ENCODE measurements at places on chromosomes 4 and X.
A peak's percentile ranks its signal among the peaks of the same experiment; 100 is the strongest.

DNA sequence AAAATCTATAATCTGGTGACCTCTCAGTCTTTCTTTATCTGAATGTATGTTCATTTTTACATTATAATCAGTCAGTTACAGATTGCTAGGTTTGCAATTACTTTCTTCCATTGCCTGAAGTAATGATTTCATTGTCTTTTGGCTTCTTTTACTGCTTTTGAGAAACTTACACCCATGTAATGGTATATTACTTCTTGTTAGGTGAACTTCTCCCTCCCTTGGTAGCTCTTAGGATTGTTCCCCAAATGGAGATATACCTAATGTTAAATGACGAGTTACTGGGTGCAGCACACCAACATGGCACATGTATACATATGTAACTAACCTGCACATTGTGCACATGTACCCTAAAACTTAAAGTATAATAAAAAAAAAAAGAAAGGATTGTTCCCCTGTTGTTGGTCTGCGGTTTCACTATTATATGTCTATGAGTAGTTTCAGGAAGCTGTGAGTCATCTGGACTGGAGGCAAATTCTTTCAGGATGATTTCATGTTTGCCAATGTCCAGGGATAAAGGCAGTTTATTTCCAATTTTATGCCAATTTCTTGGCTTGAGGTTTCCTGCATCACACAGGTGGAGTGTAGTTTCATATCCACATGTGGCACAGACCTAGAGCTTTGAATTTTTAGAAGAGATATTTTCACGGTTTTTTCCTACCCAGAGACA, 21.8 kb downstream of the SPANXC start:
- no peak for DNase-seq

GRCh38 chr4:6427439-6428090, 44.8 kb downstream of the PPP2R2C start:
- DNase-seq, result no peak

DNA sequence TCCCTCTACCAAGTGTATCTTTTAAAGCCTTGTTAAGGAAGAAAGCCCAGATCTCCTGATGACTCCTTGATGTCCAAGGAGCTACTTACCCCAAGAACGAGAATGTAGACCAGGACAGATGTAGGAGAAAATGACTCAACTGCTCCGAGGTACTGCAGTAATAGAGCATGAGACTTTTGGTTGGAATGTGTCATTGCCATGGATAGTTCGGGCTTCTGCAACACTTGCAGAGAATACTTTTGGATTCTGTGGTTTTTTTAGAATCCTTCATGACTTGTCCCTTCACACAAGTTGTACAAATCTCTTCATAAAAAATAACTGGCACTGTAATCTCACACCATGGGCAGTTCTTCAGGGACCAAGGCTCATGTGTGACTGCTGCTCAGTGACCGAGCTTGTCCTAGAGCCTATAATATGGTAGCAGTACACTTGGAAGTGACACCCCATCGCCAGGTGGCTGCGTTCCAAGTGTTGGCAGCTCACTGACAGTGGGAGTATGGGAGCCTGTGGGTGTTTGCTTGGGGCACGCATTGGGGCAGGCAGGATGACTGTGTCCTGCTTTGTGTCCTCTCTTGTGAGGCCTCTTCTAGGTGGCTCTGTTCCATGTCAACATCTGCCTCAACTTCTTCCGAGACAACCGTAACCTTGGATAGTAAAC, 87.9 kb upstream of the WDR1 start:
- DNase-seq, result no peak

GRCh38 chrX:7134981-7135380, 12.5 kb upstream of the STS start:
- no peak for DNase-seq

GRCh38 chrX:31993637-31994036, 921.8 kb upstream of the FTHL17 start:
- DNase-seq, result no peak

- DNase-seq, result no peak
These were observed 184.1 kb downstream of the DCHS2 start for GRCh38 chr4:154307451-154307850.

GRCh38 chr4:4217113-4217512, 9.6 kb downstream of the OTOP1 start:
- DNase-seq, result no peak

DNA sequence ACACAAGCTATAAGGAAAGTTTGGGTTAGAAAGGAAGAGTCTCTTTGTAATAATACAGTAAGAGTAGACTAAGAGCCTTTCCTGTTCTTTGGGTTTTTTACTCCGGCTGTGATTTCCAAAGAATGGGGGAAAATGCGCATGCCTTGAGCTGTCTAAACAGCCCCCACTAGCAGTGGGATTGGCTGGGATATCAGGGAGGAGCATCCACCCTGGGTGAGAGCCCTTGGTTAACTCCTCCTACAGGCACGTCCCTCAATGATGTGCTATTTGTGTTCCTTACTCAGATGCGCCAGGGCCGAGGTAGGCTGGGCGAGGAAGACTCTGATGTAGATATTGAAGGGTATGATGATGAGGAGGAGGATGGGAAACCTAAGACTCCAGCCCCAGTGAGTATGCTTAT, 74.0 kb upstream of the OGT start:
- DNase-seq, result no peak

- DNase-seq, result no peak
These were observed 171.3 kb downstream of the SOWAHB start for GRCh38 chr4:76726631-76727030.

- DNase-seq, result no peak
These were observed 281.2 kb upstream of the FAM241A start for GRCh38 chr4:111864066-111864465.

- peak; percentile 14 for DNase-seq
These were observed 981 bp downstream of the TET2 start for GRCh38 chr4:105147553-105148161.

DNA sequence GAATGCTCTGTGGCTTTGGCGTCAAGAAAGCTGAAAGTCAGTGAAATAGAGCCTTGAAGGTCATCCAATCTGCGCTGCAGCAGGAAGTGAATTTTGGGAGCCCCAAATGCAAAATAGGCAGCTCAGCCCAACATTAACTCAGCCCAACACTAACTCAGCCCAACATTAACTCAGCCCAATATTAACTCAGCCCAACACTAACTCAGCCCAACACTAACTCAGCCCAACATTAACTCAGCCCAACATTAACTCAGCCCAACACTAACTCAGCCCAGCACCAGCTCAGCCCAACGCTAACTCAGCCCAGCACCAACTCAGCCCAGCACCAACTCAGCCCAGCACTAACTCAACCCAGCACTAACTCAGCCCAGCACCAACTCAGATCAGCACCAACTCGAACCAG, 71.5 kb downstream of the SORBS2 start:
- DNase-seq, result no peak

- DNase-seq, result no peak
These were observed 30.6 kb upstream of the SCML1 start for GRCh38 chrX:17706676-17707075.

DNA sequence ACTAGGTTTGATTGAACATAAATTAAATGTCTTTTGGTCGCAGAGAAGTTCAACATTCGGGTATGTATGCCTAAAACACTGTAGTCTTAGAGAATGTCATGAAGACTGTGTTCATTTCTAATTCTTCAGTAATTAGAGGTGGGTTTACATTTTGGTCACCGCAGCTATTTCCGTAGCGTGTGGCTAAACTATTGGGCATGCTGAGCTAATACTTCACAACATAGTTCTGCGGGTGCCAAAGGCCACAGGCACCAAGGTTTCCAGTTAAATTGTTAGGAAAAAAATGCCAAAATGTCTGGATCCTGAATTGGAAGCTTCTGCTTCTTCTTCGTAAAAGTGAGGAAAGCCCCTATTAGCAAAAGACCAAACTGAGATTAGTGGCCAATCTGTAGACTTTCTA, 25.1 kb downstream of the SMIM31 start:
- DNase-seq, result no peak

DNA sequence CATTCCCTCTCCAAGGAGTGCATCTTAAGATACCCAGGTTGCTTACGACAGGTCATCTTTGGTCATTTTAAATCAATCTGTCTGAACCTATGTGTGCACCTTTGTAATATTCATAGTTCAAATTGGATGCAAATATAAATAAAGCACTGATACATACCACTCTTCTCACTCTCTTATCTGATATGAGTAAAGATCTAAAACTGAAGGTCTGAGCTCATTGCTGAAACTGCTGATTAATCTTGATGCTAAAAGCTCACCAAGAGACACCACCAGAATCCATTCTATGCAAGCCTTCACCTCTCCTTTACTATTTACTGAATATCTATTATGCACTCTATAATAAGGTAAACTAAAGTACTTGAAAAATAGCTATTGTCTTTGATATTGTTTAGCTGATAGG, 16.6 kb downstream of the HSD17B13 start:
- no peak for DNase-seq

- no peak for DNase-seq
These were observed 17.7 kb downstream of the RGS12 start for GRCh38 chr4:3310301-3311094.

GRCh38 chrX:23114241-23114640, 114.5 kb downstream of the DDX53 start:
- no peak for DNase-seq

DNA sequence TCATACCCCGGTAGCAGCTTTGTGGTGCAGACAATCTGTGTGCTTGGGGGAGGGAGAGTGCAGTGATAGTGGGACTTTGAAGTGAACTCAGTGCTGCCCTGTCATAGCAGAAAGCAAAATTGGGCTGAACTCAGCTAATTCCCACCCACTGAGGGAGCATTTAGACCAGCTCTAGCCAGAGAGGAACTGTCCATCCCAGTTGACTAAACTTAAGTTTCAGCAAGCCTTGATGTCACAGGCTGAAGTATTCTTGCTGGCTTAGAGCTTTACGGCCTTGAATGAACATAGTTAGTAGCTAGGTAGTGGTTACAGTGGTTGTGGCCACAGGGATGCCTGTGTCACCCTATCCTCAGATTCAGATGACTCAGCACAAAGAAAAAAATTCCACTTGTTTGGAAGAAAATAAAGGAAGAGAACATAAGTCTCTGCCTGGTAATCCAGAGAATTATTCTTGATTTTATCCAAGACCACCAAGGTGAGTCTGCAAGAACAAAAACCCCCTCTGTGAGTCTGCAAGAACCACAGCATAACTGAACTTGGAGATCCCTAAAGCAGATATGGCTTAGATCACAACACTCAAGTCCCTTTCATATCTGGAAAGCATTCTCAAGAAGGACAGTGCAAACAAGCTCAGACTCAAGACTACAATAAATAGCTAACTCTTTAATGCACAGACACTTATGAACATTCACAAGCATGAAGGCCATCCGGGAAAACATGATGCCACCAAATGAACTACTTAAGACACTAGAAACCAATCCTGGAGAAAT, 39.4 kb downstream of the ADH7 start:
- DNase-seq, result no peak

DNA sequence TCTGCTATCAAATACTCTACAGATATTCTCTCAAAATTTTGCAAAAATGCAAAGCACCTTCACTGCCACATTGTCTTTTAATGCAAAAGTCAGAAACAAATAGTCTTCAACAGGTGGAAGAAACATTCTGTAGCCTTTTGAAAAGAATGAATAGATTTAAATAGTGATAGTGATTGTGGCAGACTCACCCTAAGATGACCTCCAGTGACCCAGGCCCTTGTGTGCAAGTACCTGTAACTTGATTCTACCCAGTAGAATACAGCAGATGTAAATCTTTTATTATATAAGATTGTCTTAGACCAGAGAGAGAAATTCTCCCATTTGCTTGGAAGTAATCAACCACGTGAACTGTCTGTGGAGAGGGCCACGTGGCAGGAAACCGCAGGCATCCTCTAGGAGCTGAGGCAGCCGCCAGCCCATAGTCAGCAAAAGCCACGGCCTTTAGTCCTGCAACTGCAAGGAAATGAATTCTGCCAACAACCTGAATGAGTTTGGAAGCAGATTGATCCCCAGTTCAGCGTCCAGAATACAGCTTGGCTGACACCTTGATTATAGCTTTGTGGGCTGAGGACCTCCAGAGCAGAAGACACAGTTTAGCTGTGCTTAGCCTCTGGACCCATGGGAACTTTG, 272.5 kb downstream of the ARHGAP10 start:
- no peak for DNase-seq

DNA sequence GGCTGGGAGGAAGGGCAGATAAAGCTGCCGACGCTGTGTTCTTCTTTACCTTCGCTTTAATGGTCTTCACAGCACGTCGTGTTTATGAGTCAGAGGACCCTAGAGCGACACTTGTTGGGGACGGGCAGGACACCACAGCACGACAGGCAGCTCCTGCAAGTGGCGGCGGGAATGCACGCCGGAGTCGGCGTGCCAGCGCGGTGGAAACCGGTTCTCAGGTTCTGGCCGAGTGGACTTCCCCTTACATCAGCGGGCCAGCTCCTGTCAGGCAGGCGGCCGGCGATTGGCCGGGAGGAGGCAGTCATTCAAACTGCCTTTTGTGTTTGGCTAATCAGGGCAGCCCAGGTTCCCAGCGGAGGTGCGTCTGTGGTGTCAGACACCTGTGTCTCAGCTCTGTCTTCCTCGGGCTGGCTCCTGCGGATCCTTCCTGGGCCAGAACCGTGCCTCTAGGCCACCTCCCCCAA, 150.9 kb downstream of the SHROOM3 start:
- DNase-seq, result peak; percentile 11

DNA sequence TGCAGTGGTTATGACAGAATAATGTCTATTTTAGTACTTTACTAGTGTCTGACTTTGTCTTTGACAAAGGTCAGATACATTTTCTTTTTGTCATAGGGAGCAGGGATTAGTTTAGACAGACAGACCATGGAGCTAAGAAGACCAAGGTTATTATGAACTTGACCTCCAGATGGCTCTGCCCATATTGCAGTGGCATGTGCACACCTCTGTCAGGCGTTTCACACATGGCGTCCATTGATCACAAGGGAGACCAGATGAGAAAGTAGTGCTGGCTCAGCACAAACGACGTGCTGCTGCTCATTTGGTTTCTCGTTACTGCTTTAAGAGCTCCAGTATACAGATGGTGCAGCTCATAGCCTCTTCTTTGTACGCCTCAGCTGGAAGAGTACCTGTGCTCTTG, 56.3 kb upstream of the HPSE start:
- DNase-seq, result no peak

DNA sequence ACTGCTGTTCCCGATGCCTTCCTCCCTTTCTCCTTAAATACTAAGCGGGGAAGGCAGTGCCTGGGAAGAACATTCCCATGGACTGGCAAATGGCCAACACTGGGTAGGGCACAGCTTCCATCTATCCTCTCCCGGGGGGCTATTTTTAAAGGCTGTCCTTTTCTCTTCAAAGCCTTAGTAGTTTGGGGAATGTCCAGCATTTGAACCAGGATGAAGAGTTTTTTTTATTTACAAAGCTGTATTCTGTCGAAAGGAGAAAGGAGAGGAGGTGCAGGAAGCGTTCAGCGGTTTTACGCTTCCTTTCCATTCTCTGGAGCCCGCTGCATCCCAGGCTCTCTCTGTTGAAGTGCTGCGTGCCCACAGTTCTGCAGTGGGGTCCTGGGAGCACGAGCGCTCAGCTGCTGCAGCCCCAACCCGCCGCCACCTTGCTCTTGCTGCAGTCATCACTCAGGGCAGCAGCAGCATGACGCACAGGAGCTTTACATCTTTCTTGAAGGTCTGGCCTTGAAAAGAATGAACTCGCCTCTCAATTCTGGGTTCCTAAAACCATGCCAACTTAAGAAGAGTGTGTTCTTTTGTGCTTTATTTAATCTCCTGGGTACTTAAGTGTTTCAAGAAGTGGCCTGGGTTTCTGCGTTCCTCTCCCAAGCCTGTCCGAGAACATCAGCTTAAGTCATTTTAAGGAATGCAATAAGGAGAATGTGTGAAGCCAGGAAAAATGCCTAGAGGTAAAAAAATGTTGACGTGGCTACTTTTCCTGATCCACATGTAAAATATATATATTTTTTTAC, 427.2 kb downstream of the MAPK10 start:
- DNase-seq, result no peak

Data from stimulated activated CD4-positive, alpha-beta T cell treated with anti-CD3 and anti-CD28 coated beads, Interleukin-1b, Interleukin-23, amount 100 ng/mL, for 48 hours (primary cell).